ENCODE measurements at places on chromosomes 3 and 15.

- peak; percentile 23 for DNase-seq
Measured at GRCh38 chr15:51775967-51776816, 24.8 kb downstream of the TMOD2 start.

DNA sequence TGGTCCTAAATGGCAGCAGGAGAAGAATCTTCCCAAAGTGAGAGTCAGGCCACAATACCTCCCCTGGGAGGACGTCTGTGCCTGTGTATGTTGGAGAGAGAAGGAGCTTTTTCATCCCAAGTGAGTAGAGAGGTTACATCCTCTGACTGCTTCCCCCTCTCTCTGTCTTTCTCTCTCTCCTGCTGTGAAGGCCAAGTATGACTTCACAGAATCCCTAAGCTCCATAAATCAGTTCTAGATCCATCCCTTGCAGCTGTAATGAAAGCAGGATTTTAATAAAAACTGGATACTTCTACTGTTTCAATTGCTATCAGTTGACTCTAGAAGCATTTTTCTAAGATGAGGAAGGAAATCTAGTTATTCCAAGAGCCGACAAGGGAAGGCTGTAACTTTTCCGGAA, 389.1 kb upstream of the PROK2 start:
- no peak for DNase-seq

- no peak for DNase-seq
Measured at GRCh38 chr3:181614878-181615277, 96.8 kb upstream of the SOX2 start.

- no peak for DNase-seq
Measured at GRCh38 chr3:101464235-101464634, 48.8 kb downstream of the SENP7 start.

- no peak for DNase-seq
Measured at GRCh38 chr3:107987036-107987939, 103.5 kb downstream of the CD47 start.

DNA sequence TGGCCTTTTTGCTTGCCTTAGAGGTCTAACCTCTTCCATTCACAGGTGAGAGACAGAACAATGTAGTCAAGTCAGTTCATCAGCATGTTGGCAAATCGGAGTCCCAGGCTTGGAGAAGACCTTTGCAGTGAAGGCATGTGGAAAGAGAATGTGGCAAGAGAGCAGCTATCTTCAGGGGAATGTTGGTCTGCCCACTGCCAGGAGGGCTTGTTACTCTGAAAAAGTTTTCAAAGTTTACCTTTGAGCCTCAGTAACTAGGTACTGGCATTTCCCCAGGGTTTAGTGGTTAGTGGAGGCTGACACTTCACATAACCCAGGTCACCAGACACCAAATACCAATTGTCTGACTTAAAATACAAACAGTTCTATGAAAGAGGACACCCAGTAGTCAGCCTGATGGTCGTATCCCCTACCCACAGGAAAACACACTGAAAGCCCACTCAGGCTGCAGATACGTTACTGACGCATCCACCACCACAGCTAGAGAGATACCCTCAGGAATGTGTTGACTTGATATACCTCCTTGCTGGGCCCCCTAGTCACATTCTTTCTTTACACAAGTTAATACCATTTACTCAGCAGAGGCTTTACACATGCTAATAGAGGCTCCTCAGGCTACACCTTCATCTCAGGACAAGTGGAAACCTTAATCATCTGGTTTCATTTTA, 9.7 kb upstream of the ARID3B start:
- DNase-seq, result no peak

GRCh38 chr15:70112074-70112395, 14.3 kb upstream of the TLE3 start:
- DNase-seq, result no peak

GRCh38 chr15:65085990-65086679, 9.6 kb downstream of the KBTBD13 start:
- DNase-seq, result no peak

GRCh38 chr3:155917781-155918180, 47.3 kb downstream of the GMPS start:
- DNase-seq, result no peak

DNA sequence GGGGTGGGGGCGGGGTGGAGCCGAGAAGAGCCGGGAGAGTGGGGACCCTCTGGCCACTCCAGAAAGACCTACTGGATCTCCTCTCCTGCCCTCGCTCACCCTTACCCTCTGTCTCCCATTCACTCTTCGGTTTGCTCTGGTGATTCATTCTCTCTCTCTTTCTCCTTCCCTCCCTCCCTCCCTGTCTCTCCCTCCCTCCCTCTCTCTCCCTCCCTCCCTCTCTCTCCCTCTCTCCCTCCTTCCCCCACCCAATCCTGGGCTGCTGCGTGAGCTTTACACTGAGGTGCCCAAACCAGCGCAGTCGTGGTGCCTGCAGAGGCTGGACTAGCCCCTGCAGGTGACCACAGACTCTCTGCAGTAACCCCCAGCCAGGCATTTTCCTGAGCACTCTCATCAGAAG, 32.2 kb upstream of the ADAMTS17 start:
- DNase-seq, result no peak

DNA sequence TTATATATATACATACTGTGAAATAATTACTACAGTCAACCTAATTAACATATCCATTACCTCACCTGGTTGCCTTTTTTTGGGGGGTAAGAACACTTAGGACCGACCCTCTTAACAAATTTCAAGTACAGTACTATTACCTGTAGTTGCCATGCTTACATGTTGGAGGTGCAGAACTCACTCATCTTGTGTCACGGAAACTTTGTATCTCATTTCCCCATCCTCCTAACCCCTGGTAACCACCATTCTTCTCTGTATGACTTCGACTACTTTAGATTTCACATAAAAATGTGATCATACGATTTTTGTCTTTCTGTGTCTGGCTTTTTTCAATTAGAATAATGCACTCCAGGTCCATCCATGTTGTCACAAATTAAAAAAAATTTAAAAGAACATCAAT, 55.5 kb upstream of the MELTF start:
- no peak for DNase-seq

DNA sequence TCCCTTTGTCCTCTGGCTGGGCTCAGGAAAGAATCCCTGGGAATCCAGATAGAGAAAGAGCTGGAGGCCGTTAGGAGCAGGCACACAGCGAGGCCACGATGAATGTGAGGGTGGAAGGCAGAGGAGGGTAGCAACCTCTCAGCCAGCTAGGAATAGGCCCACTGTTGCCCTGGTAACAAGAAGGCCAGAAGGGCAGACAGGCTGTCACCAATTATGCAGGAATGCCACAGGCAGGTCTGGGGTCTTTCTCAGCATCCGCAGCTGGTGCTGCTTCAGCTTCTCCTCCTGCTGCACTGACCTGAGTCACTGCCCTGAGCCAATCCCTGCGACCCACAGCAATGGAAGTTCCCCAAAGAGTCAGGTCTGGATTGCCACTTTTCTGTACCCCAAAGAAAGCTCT, 62.8 kb upstream of the C3orf80 start:
- no peak for DNase-seq

DNA sequence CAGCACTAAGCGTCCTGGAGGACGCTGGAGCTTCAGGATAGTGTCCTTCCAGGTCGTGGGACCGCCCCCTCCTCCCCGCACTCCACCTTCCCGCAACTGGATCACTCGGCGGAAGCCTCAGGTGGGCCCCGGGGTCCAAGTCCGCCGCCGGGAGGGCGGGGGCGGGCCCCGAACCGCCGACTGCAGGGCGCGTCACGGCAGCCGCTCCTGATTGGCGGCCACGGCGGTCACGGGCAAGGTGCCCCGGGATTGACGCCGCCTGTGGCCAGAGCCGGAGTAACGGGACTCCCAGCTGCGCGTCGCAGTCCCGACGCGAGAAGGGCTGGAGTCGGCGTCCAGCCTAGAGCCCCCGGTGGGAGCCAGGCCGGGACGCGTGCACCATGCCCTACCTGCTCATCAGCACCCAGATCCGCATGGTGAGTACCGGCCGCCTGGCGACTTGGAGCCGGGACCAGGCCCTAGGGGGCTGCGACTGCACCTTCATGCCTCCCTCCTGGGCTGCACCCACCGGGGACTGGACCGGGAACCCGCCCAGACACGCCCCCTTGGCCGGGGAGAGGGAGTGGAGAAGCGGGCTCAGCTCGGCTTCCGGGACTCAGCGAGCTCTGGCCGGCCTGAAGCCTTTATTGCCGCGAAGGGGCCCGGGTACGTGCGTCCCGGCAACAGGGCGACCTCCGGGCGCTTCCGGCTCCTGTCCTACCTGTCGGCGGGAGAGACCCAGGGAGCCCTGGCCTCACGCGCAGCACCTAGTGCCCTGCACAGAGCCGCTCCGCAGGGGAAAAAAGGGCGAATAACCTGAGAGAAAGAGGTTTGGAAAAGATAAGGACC, at the start of gene GCHFR:
GCHFR (plus strand) TSS at position 268 of the 828 bp plus-strand sequence; CDS start at position 381, 113 bp downstream.
- no peak for DNase-seq

DNA sequence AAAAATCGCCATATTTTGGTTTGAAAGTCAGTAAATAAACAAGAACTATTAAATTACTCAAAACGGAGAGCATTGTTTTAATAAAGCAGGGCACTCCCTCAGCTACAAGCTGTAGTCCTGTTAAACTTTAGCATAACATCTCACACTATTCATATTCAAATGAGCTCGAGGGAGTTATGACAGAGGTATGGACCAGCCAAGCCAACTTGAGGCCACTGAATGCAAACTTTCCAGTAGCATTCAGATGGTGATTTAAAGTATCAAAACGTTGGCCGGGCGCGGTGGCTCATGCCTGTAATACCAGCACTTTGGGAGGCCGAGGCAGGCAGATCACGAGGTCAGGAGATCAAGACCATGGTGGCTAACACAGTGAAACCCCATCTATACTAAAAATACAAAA, 132.9 kb downstream of the GABRB3 start:
- no peak for DNase-seq

GRCh38 chr15:98442901-98443300, 205.4 kb upstream of the IGF1R start:
- DNase-seq, result no peak

GRCh38 chr3:188914552-188914951, 257.2 kb upstream of the TPRG1 start:
- DNase-seq, result no peak

GRCh38 chr15:57012556-57012955, 94.1 kb downstream of the TCF12 start:
- no peak for DNase-seq

DNA sequence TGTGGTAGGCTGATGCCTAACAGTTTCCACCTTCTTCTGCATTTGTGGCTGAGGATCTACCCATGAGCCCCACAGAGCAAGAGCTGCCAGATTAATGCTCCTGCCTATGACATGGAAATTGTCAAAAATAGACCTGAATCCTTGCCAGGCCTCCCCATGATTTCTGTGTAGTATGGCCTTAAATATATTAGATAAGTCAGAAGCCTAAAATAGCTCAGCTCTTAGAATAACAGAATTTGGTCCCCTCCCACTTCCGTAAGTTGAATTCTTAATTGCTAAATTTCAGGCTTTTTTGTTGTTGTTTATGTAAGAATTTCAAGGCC, 129.0 kb downstream of the SERPINI1 start:
- no peak for DNase-seq

- no peak for DNase-seq
Measured at GRCh38 chr15:55606214-55606613, 18.1 kb upstream of the PYGO1 start.

DNA sequence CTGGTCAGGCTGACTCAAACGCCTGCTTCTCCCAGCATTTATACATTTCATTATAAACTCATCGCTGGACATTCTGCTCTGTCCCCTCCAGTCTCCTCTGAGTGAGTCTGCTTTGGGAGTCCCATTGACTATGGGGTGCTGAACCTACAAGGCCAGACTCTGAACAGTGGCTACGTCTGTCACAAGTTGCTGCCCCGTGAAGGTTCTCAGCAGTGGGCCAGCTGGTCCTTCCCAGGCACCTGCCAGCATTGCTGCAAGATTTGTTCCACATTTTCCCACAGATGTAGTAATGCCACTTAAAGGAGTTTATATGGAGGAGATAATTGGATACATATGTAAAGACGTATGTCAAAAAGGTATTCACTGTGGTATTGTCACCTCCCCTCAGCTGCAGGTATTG, 72.7 kb upstream of the ATP13A3 start:
- no peak for DNase-seq
